ENCODE measurements at places on chromosomes 12 and 14.

DNA sequence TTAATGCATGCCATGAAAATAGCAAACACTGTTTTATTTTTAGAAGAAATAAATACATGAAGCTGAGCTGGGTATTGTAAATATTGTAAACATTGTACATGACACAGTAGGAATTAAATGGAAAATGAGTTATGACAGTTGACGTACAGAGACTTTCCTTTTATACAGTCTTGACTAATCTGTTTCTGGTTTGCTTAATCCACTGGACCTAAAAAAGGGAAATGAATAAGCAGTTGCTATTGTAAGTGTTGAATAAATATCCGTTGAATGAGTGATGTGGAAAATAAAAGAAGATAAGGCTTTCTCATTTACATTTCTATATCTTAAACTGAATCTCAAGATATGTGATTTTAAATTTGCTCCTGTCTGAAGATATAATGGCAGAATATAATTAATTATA lies 15.0 kb downstream of the PMCH start:
- no peak for DNase-seq

GRCh38 chr12:110023059-110023980 lies 24.1 kb downstream of the ANKRD13A start:
- DNase-seq = no peak

DNA sequence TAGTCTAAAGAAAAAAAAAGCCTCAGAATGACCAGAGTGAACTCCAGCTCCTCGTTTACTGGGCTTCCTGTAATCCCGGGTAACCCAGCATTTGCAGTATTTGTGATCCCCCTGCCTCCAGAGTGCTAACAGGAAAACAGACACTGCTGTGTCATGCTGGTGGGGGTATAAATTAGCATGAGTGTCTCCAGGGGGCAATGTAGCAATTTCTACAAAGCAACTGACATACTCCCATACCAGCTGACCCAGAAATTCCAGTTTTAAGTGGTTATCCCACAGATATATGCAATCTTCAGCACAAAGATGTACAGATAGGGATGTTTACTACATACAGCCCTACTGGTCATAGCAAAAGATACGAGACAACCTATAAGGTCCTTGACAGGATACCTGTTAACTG lies 18.8 kb downstream of the TTC7B start:
- no peak for DNase-seq

GRCh38 chr12:27387473-27387872 lies 54.8 kb downstream of the BMAL2 start:
- no peak for DNase-seq

GRCh38 chr14:34649344-34649743 lies 19.4 kb upstream of the SNX6 start:
- no peak for DNase-seq

DNA sequence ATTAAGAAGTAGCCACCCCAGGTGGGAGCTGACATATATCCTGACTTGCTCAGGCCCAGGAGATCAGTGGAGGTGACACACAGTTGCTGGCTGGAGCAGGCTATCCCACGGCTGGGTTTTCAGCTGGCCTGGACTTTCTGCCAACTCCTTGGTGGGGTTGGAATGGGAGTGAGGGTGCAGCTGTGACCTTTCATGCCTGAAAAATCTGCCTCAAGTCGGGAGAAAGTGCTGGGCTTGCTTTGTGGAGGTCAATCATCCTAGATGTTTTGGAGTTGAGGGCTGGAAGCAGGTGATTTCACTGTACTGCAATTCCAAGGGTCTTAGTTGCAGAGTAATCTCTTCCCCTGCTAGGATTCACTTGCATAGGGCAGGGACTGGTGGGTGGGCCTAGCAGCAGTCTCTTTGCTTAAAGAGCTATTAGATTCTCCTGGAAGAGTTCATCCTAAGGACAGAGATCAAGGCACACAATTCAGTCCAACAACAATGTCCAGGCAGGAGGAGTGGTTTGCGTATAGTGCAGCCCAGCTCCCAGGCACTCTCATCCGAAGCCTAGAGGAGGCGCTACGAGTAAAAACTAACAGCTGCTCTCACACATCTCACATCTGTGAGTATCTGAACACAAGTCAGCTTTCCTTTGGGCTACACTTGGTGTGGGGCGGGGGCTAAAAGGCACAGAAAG lies 98.1 kb downstream of the GAS2L3 start:
- DNase-seq = no peak

GRCh38 chr12:27864521-27864920 lies 84.5 kb upstream of the MANSC4 start:
- DNase-seq = no peak

DNA sequence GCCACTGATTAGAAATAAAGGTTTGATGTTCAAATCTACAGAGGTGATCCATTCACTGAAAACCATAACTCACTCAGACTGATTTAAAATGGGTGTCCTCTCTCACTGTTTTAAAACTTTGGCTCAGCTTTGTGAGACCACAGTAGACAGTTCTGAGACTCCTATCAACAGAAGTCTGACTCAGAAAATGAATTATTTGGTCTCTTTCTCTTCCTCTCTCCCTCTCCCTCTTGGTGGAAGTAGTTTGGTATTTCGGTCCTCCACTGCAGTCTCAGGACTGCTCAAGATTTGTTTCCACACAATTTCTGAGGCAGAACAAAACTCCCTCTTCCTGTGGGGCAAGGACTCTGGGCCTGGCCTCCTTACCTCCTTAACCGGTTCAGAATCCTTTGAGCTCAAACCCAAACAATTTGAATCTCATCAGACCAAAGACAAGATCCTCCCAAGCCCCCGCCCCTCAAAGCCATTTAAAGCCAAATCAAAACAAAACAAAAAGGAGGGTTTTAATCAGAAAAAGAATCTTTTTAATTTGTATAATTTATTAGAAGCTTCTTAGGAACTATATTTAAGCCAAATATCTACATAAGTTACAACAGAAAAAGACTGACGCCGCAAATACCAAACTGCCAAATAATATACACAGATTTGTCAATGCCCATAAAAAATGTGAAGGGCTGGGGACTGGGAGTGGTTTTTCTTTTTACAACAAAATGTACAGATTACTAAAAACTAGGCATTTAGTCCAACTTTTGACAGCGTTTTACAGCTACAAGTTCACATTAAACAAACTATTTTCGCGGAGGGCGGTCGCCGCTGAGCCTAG lies 3.9 kb downstream of the NKX2-1 start:
- peak; percentile 39 for DNase-seq

- DNase-seq = peak; percentile 35
Observed at GRCh38 chr12:33438851-33439586, 600 bp downstream of the SYT10 start.

DNA sequence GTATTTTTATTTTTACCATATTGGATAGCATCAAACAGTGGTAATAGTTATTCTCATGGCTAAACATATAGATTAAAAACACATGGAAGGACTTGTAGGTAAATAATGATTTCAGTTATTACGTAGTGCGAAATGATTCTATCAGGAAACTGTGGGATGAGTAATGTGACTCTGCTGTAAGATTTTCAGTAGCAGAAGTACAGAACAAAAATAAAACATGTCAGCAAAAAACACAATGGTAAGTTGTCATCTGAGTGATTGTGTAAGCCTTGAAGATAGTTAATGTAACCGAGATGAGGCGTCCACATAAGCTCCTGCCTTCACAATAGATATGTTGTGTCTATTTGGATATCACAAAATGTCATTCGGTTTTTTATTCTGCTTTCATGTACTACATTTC lies 99.8 kb downstream of the BORCS5 start:
- DNase-seq = no peak

DNA sequence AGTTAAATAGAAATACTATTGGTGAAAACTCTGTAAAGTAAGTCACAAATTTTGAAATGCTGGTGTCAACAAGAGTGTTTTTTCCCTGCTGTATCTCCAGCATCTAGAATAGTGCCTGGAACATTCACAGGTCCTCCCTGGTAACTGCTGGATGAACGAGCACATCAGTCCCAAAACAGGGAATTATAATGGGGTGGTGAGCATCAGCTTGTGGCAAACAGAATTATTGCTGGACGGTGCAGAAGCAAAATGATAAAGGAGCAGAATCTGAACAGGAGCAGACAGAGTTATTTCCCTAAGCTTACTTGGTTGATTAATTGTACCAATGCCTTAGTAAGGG lies 129.9 kb downstream of the GRIP1 start:
- DNase-seq = no peak

- DNase-seq = peak; percentile 77
Observed at GRCh38 chr12:45729233-45730083, at the start of gene ARID2. Gene ARID2 (plus strand): TSS chr12:45729706. CDS start chr12:45729837, 131 bp downstream.

GRCh38 chr12:60684988-60685655 lies 1089.3 kb downstream of the SLC16A7 start:
- no peak for DNase-seq

- DNase-seq = no peak
Observed at GRCh38 chr12:82996168-82996812, 309.6 kb downstream of the TMTC2 start.

GRCh38 chr12:124401704-124402221 lies 106.9 kb downstream of the RFLNA start:
- DNase-seq = no peak

DNA sequence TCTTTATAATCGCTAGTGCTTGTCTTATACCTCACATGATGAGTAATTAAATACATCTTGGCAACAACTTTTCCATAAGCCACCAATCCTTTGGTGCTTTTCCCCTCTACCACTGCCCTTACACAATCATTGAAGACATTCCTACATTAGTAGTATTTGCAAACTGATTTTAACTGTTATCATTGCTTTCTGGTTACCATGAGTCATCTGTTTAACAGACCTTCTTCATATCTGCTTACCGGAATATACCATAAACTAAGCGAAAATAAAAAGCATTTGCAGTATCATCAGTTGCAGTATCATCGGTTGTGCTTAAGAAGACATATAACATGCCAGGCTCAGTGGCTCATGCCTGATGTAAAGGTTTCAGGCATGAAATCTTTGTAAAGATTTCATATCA lies 54.8 kb upstream of the PLEKHA5 start:
- DNase-seq = no peak

DNA sequence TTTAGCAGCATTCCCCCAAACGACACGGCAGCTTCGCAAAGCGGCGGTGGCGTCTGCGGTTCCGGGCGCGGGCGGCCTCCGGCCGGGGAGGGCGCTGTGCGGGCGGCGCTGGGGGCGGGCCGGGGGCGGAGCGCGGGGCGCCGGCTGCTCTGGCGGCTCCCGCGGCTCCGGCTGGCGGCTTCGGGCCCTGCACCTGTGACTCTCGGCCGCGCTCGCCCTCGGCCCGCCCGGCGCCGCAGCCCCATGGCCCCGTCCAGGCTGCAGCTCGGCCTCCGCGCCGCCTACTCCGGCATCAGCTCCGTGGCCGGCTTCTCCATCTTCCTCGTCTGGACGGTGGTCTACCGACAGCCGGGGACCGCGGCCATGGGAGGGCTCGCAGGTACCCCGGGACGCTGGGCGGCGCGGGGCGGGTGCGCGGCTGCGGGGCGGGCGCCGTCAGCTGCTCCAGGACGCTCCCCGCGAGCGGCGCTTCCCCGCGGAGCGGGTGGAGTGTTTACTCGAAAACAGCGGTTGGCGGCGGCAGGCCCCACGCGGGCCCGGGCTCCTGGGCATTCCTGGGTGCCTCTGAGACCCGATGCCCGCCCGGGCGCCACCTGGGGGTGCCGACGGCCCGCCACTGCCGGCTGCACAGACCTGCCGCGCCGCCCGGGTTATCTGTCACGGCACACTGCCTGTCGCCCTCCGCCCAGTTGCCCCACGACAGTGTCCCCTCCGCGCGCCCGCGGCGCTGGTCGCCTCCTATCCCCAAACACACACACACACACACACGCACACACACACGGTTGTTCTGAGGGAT lies at the start of gene SLC48A1:
Gene SLC48A1 (plus strand): TSS at position 177 of the 796 bp plus-strand sequence. CDS start 67 bp downstream, at position 244.
- peak; percentile 96 for DNase-seq

DNA sequence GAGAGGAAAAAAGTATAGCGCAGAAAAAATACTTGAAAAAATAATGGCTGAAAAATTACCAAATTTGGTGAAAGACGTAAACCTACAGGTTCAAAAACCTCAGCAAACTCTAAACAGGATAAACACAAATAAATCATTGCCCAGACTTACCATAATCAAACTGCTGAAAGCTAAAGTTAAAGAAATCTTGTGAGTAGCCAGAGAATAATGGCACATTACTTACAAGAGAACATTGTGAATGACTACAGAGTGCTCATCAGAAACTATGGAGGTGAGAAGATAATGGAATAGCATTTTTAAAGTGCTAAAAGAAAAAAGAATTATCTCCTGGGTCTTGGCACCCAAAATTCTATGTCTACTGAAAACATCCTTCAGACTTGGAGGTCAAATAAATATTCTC lies 36.0 kb downstream of the ATF1 start:
- DNase-seq = no peak

DNA sequence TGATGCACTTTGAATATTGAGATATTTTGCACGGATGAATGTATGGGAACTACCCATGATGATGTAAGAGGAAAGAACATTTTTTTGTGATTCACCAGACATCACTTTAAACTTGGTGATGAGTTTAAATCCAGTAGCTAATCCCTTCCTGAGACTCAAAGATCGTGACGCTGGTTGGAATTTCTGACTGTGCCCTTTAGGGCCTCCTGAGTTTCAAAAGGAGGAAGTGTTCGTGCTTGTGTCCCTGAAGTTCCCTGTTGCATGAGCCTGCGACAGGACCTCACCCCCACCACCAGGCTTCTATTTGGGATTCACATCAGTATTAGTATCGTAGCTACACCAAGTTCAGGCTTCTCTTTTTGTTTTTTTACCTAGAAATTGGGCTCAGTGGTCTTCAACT lies 18.6 kb upstream of the RIN3 start:
- DNase-seq = no peak

DNA sequence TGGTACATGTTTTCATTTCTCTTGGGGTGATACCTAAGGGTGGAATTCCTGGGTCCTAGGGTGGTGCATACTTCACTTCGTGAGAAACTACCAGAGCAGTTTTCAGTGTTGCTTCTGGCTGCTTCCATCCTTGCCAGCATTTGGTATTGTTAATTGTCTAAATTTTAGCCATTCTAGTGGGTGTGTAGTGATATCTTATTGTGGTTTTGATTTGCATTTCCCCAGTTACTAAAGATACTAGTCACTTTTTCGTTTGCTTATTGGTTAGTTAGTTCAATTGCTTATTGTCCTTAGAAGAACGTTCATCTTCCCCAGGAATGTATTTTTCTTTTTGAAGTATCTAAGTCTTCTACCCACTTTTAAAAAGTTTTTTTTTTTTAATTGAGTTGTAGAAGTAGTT lies 80.2 kb downstream of the ERC1 start:
- DNase-seq = no peak

GRCh38 chr12:132437252-132437932 lies 52.6 kb upstream of the FBRSL1 start:
- no peak for DNase-seq

DNA sequence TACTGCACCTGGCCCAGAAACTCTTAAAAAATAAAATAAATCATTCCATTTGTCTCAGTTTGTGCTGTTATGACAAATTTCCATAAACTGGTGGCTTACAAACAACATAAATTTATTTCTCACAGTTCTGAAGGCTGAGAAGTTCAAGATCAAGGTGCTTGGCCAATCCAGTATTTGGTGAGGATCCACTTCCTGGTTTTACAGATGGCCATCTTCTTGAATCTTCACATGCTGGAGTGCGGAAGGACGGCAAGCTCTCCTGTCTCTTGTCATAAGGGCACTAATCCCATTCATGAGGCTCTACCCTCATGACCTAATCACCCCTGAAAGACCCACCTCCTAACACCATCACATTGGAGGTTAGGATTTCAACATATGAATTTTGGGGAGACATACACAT lies 29.9 kb upstream of the MYBPC1 start:
- DNase-seq = no peak

Data from GM20000 (cell line).